CD8-positive, alpha-beta memory T cell (primary cell): ENCODE measurements at places on chromosomes 11 and 22.

- H3K27ac ChIP-seq, result no peak overlapping the region
- H3K4me1 ChIP-seq, result no peaks in the 10 kb centered on the region
- H3K4me3 ChIP-seq, result no peak overlapping the region
- no peaks in the 10 kb centered on the region for H3K36me3 ChIP-seq
- no peak for DNase-seq
- no peaks in the 10 kb centered on the region for H3K27me3 ChIP-seq
These were observed 75.4 kb upstream of the SYT13 start for GRCh38 chr11:45361551-45361950.

DNA sequence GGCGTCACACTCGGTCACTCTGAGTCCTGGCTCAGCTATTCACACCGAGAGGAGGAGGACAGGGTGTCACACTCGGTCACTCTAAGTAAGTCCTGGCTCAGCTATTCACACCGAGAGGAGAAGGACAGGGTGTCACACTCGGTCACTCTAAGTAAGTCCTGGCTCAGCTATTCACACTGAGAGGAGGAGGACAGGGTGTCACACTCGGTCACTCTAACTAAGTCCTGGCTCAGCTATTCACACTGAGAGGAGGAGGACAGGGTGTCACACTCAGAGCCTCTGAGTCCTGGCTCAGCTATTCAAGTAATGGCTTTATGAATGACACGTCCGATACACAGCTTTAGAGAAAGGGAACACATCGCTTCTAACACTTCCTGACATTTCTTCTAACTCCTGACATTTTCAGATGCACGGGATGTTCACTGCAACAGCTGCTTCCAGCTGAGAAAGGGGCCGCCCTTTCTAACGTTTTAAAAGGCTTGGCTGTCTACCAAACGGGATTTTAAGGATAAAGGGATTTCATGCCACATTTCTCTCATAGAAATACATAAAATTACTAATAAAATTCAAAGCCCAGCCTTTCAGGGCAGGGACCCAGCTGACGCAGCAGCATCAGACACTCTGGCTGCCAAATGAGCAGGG lies 28.1 kb downstream of the DRD4 start:
- H3K4me1 ChIP-seq, result no peaks in the 10 kb centered on the region
- DNase-seq, result no peak
- no peaks in the 10 kb centered on the region for H3K27me3 ChIP-seq
- H3K27ac ChIP-seq, result peak overlapping the region; percentile 59
- H3K4me3 ChIP-seq, result no peak overlapping the region

DNA sequence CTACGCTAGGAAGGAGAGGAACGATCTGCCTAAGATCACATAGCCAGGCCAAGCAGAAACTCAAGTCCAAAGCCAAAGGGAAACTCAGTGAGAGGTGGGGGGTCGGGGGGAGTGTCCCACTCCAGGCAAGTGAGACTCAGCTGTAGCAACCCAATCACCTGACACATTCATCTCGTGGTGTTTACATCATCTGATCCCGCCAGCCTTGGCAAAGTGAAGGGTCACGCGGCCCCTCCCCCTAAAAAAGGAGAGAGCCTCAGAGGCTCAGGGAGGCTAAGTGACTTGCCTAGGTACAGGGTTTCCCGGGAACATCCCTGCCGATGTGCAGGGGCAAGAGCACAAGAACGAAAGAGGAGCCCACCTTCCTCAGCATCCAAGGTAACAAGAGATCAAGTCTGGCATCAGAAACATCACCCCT lies 21.5 kb downstream of the MYH9 start:
- peak overlapping the region; percentile 73 for H3K27ac ChIP-seq
- no peak for DNase-seq
- peaks cover 17% of the 10 kb centered on the region for H3K36me3 ChIP-seq
- peaks cover 100% of the 10 kb centered on the region for H3K4me1 ChIP-seq
- H3K4me3 ChIP-seq, result no peak overlapping the region

DNA sequence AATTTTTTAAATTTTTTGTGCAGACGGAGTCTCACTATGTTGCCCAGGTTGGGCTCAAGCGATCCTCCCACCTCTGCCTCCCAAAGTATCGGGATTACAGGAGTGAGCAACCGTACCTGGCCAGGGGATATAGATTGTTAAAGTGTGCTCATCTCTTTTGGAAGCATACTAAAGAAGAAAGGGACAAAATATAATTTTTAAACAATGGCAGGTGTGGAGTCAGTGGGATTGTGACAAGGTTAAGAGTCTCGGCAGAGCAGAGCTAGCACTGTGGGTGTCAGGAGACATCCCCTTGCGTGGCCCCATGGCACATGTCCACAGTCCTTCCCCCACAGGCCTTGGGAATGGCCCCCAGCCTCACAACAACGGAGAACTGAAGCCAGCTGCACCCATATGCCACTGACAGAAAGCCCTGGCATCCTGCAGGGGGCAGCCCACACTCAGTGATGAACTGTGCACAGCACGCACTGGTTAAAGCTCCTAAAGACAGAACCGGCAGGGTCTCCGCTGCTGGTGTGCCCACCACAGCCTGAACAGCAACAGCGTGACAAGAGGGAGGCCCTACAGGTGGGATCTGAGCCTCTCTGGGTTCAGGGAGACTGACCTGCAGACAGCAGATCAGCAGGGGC lies 29.9 kb downstream of the SERPIND1 start:
- no peaks in the 10 kb centered on the region for H3K4me1 ChIP-seq
- H3K27me3 ChIP-seq, result no peaks in the 10 kb centered on the region
- DNase-seq, result peak; percentile 27

- no peak overlapping the region for H3K27ac ChIP-seq
- no peak overlapping the region for H3K4me3 ChIP-seq
- no peaks in the 10 kb centered on the region for H3K36me3 ChIP-seq
- H3K27me3 ChIP-seq, result no peaks in the 10 kb centered on the region
These were observed 321.9 kb downstream of the MIAT start for GRCh38 chr22:26979294-26979693.

- no peaks in the 10 kb centered on the region for H3K4me1 ChIP-seq
- H3K36me3 ChIP-seq, result no peaks in the 10 kb centered on the region
- H3K4me3 ChIP-seq, result no peak overlapping the region
- no peaks in the 10 kb centered on the region for H3K27me3 ChIP-seq
- DNase-seq, result no peak
- no peak overlapping the region for H3K27ac ChIP-seq
These were observed 2.8 kb downstream of the MRGPRD start for GRCh38 chr11:68977781-68978625.

GRCh38 chr11:74592063-74592440 lies 330 bp upstream of the POLD3 start:
- DNase-seq, result no peak
- H3K27ac ChIP-seq, result no peak overlapping the region
- H3K36me3 ChIP-seq, result no peaks in the 10 kb centered on the region
- H3K4me3 ChIP-seq, result no peak overlapping the region

DNA sequence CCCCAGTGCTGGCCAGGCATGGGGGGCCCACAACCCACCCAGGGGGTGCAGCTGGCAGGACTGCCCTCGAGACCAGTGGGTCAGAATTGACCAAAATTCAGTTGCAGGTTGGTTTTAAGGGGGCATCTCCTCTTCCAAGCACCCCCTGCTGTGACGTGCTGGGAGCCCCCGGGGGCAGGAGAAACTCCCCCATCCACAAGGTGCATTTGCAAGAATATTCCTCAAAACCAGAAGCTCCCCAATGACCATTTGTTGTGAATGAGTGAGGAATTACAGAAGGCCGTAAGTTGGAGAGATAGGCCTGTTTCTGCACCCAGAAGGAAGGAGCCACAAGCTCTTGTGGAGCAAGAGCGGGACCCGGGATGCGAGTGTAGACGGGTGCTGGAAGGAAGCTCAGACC lies 414.5 kb downstream of the BRD1 start:
- H3K27me3 ChIP-seq, result no peaks in the 10 kb centered on the region
- no peak overlapping the region for H3K27ac ChIP-seq
- DNase-seq, result no peak

DNA sequence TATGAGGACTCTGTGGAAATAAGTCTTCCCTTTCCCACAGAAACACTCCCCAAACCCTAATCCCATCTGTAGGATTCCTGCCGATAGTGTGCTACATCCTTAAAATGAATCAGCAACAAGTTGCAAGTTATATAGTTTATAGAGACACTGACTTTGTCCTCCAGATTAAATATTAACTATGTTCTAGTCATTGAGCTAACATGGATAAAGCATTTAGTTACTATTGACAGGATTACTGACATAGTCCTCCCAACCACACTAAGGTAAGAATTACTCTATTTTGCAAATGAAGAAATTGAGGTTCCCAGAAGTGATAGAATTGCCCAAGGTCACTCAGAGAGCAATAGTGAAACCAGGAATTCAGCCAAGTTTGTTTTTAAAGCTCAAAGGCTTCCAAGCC lies 1.9 kb downstream of the OR52M1 start:
- no peak overlapping the region for H3K27ac ChIP-seq
- DNase-seq, result no peak
- H3K4me1 ChIP-seq, result no peaks in the 10 kb centered on the region
- no peaks in the 10 kb centered on the region for H3K36me3 ChIP-seq
- H3K4me3 ChIP-seq, result no peak overlapping the region
- H3K27me3 ChIP-seq, result no peaks in the 10 kb centered on the region

DNA sequence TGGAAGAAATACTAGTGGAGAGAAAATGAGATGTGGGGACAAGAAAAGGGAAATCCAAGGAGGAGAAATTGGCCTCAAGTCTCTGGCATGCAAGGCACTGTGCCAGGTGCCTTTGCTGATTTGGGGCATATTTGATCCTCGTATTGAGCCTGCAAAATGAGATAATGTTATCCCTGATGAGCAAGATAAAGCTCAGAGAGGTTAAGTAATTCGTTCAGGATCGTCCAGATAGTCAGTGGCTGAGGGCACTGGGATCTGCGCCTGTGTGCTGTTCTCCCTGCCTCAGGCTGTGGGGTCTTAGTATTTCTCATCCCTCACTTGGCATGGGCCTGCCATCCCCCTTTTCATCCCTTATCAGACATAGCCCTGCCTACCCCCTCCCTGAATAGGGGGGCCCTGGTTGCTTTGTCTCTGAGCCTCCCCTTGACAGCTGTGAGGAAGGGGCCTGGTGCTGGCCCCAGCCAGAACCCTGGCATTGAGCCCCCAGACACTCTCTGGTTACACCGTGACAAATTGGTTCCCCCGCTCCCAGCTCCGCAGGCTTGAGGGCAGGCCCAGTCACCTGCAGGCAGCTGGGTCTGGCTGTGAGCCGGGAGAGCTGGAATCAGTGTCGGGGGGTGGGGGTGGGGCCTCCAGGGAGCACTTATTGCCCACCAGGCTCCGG lies 85.7 kb downstream of the NECTIN1 start:
- no peak overlapping the region for H3K4me3 ChIP-seq
- no peak for DNase-seq
- H3K27me3 ChIP-seq, result no peaks in the 10 kb centered on the region
- no peaks in the 10 kb centered on the region for H3K4me1 ChIP-seq
- H3K27ac ChIP-seq, result no peak overlapping the region

- DNase-seq, result no peak
- no peak overlapping the region for H3K4me3 ChIP-seq
- H3K27me3 ChIP-seq, result no peaks in the 10 kb centered on the region
- H3K4me1 ChIP-seq, result no peaks in the 10 kb centered on the region
- H3K27ac ChIP-seq, result no peak overlapping the region
These were observed 5.6 kb upstream of the SEC14L4 start for GRCh38 chr22:30511109-30511508.

- no peaks in the 10 kb centered on the region for H3K36me3 ChIP-seq
- H3K4me3 ChIP-seq, result no peak overlapping the region
- DNase-seq, result no peak
- no peak overlapping the region for H3K27ac ChIP-seq
- H3K4me1 ChIP-seq, result peaks cover 8% of the 10 kb centered on the region
These were observed 71.0 kb upstream of the TP53I11 start for GRCh38 chr11:45021692-45022141.

GRCh38 chr11:105282658-105283057 lies 143.1 kb upstream of the CARD18 start:
- no peaks in the 10 kb centered on the region for H3K36me3 ChIP-seq
- no peak for DNase-seq
- no peak overlapping the region for H3K4me3 ChIP-seq
- H3K27me3 ChIP-seq, result no peaks in the 10 kb centered on the region
- no peaks in the 10 kb centered on the region for H3K4me1 ChIP-seq

GRCh38 chr11:113926273-113927197 lies 21.9 kb downstream of the HTR3B start:
- no peaks in the 10 kb centered on the region for H3K27me3 ChIP-seq
- no peak for DNase-seq
- no peak overlapping the region for H3K4me3 ChIP-seq
- no peak overlapping the region for H3K27ac ChIP-seq
- no peaks in the 10 kb centered on the region for H3K36me3 ChIP-seq
- H3K4me1 ChIP-seq, result no peaks in the 10 kb centered on the region

- H3K27ac ChIP-seq, result no peak overlapping the region
- DNase-seq, result no peak
- H3K36me3 ChIP-seq, result no peaks in the 10 kb centered on the region
- H3K4me1 ChIP-seq, result no peaks in the 10 kb centered on the region
- no peak overlapping the region for H3K4me3 ChIP-seq
These were observed 105.8 kb downstream of the ARHGAP20 start for GRCh38 chr11:110606415-110606814.

DNA sequence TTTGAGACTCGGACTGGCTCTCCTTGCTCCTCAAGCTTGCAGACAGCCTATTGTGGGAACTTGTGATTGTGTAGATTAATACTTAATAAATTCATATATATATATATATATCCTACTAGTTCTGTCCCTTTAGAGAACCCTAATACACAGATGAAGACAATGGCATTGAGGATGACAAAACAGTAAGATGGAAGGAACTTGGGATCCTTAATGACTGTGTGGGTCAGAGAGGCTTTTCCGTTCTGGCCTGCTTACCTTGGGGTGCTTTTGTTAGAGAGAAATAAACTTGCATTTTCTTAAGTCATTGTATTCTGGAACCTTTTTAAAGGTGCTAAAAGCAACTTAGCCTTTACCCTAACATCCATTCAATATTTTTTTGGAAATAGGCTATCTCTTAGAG lies 49.6 kb upstream of the RRAS2 start:
- no peak overlapping the region for H3K27ac ChIP-seq
- DNase-seq, result no peak
- H3K4me1 ChIP-seq, result no peaks in the 10 kb centered on the region
- no peaks in the 10 kb centered on the region for H3K36me3 ChIP-seq
- H3K4me3 ChIP-seq, result no peak overlapping the region
- H3K27me3 ChIP-seq, result no peaks in the 10 kb centered on the region

GRCh38 chr22:36942556-36942955 lies 29.1 kb downstream of the CSF2RB start:
- no peaks in the 10 kb centered on the region for H3K27me3 ChIP-seq
- H3K27ac ChIP-seq, result no peak overlapping the region
- DNase-seq, result no peak
- no peak overlapping the region for H3K4me3 ChIP-seq
- H3K36me3 ChIP-seq, result no peaks in the 10 kb centered on the region

GRCh38 chr11:93540337-93540736 lies 2.9 kb downstream of the SMCO4 start:
- no peak for DNase-seq
- no peak overlapping the region for H3K4me3 ChIP-seq
- no peaks in the 10 kb centered on the region for H3K27me3 ChIP-seq
- H3K36me3 ChIP-seq, result no peaks in the 10 kb centered on the region
- H3K27ac ChIP-seq, result no peak overlapping the region
- no peaks in the 10 kb centered on the region for H3K4me1 ChIP-seq
